ENCODE measurements at places on chromosomes 3 and 15.

GRCh38 chr3:171535799-171536198 lies 75.6 kb upstream of the TNIK start:
- no peak for DNase-seq

GRCh38 chr15:68634531-68634930 lies 55.7 kb downstream of the CORO2B start:
- no peak for DNase-seq

GRCh38 chr3:52787672-52788625 lies 6.6 kb upstream of the ITIH3 start:
- DNase-seq, result no peak

DNA sequence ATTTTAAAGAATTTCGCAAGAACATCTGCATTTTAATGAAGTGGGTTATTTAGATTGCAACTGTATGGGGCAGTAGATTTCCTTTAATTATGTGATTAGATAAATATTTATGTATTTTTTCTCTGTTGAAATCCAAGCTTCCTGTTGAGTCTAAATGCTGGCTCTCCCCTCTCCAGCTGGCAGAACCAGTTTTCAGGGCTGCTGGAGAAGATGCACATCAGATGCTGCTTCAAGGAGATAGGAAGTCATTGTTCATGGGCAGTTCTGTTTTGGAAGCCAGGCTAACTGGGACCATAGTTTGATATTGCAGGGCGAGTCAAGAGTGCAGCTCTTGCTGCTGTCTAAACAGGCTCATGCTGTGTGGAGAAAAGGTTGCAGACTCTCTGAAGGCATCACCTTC lies 97.4 kb downstream of the SLC9A9 start:
- no peak for DNase-seq

- DNase-seq, result no peak
Measured at GRCh38 chr3:140359233-140359995, 318.4 kb upstream of the TRIM42 start.
